ENCODE measurements at places on chromosomes 6 and 20.

- no peak for DNase-seq
These were observed 80.0 kb downstream of the TCP11 start for GRCh38 chr6:35061102-35061615.

GRCh38 chr6:159805440-159806020 lies 5.5 kb downstream of the PNLDC1 start:
- DNase-seq = no peak

DNA sequence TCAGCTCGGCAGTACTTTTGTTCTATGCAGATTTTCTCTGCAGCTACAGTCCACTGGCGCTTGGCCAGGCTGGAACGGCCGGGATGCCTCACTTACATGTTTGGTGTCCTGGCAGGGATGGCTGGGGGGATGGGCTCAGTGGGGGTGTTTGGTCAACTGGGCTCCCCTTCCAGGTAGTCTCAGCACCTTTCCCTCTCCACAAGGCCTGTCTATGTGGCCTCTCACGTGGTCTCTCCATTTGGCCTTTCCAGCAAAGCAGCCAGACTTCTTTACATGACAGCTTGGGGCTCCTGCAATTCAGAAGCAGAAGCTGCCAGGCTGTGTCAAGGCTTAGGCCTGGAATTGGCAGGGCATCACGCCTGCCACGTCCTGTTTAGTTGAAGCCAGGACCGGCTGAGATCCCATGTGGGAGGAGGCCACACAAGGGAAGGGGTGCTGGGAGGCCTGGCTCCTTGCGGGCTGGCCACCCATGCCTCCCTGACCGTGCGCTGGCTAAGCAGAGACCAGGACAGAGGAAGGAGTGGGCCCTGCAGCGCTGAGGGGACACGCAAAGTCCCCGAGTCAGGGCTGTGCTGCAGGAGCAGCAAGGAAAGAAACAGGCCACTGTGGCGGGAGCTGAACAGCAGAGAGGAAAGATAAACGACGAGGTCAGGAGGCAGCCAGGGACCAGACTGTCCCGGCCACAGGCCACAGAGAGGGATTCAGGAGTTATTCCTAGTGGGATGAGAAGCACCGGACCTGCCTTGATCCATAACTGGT lies 38.9 kb downstream of the MGME1 start:
- no peak for DNase-seq

- peak; percentile 4 for DNase-seq
These were observed 422.9 kb upstream of the AGPAT4 start for GRCh38 chr6:161696801-161697200.

DNA sequence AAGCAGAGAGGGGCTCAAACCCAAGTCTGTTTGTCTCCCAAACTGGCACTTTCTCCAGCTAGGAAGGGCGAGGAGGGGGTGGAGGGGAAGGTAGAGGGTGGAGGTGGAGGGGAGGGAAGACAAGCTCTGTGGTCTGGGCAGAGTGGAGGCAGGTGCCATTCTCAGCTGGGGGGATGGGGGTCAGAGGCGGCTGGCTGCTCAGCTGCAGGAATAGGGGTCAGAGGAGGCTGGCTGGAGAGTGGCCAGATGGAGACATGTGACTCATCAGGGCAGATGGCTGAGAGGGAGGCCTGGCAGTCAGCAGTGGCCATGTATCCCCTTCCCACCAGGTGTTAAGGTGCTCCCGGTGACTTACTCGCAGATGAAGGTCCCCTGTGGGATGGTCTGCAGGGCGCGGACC lies 3.5 kb upstream of the SLC44A4 start:
- peak; percentile 60 for DNase-seq

- DNase-seq = no peak
These were observed 114.3 kb downstream of the EYA2 start for GRCh38 chr20:47008842-47009518.

- DNase-seq = no peak
These were observed 84.9 kb upstream of the NRN1 start for GRCh38 chr6:6091608-6092002.
